ENCODE measurements at places on chromosomes 13 and 19.

DNA sequence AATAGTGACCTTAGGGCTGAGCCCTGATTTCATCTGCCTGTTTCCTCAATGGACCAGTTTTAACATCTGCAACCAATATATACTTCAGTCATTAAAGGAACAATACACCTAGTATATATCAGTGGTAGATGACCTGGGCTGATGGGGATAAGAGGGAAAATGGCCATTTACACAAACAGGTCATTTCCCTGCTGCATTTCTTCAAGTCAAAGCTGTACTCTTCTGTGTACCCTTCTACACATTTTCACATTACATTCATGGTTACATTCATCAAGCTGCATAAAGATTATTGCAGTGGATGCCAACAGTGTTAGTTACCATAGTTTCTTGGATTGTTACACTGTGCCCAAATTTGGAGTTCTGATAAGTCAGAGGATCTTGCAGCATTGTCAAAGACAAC, 81.2 kb upstream of the RAP2A start:
- no peak for DNase-seq
- peaks cover 25% of the 10 kb centered on the region for H3K36me3 ChIP-seq
- no peak overlapping the region for H3K4me3 ChIP-seq
- no peaks in the 10 kb centered on the region for H3K27me3 ChIP-seq

- H3K27ac ChIP-seq: no peak overlapping the region
- no peaks in the 10 kb centered on the region for H3K27me3 ChIP-seq
- H3K4me1 ChIP-seq: no peaks in the 10 kb centered on the region
- no peaks in the 10 kb centered on the region for H3K36me3 ChIP-seq
Observed at GRCh38 chr13:37647031-37647650, 48.6 kb upstream of the POSTN start.

DNA sequence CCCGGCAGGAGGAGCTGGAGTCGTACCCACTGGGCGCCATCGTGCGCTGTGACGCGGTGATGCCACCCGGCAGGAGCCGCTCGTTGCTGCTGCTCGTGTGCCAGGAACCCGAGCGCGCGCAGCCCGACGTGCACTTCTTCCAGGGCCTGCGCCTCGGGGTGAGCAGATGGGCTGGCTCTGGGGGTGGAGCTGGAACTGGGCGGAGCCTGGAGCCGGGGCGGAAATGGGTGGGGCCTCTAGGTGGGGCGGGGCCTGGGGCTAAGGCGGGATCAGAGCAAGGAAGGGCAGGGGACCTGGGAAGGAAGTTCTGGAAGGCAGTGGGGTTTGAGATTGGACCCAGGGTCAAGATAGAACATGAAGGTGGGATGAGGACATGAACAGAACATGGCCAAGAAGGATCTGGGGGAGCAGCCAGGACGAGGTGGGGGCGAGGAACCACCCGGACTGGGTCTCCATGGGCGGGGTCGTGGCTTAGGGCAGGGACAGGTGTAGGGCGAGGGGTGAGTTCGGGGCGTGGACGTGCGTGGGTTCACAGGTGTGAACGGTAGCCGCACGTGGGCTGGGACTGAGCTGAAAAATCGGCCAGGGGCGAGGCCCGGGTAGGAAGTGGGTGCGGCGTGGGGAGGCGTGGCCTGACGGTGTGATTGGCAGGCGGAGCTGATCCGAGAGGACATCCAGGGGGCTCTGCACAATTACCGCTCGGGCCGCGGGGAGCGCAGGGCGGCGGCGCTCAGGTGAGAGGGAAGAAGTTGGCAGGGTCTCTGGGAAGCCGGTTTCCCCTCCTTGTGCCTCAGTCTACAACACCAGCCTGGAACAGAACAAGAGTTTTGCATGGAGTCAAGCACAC, 4.7 kb downstream of the EPS8L1 start:
- no peak for DNase-seq
- H3K4me1 ChIP-seq: no peaks in the 10 kb centered on the region
- no peak overlapping the region for H3K27ac ChIP-seq
- H3K27me3 ChIP-seq: peaks cover 61% of the 10 kb centered on the region
- H3K36me3 ChIP-seq: no peaks in the 10 kb centered on the region

DNA sequence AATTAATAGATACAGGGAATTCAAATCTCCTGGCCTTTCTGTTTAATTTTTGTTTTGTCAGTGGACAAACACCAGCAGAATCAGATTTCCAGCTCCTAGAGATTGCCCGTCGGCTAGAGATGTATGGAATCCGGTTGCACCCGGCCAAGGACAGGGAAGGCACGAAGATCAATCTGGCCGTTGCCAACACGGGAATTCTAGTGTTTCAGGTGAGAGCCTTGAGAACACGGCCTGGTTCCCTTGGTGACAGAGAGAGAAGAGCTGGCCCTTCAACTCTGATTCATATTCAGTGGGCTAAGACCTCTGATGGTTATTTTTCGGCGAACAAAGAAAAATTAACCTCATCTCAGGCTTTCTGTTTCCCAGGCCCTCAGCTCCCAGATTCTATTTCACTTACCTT, 191.3 kb downstream of the STK24 start:
- no peak for DNase-seq
- no peak overlapping the region for H3K27ac ChIP-seq
- no peaks in the 10 kb centered on the region for H3K4me1 ChIP-seq
- no peaks in the 10 kb centered on the region for H3K36me3 ChIP-seq
